ENCODE measurements at places on chromosomes 5 and 9.
A peak's percentile ranks its signal among the peaks of the same experiment; 100 is the strongest.

DNA sequence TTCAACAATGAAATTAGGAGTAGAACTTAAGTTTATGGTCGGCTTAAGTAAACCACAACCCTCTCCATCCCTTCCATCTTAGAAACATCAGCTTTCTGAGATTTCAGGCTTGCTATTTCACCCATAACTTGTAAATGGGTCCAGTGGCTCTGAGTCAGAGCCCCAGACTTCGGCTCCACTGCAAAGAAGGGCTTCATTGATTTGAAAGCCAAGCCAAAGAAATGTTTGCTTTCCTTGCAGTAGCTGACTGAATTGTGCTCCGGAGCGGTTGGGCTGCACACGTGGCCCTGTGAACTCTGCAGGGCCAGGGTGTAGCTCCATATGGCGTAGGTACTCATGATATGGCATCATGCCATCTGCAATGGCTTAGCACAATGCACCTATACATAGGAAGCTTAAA lies 57.0 kb downstream of the NREP start:
- no peak for DNase-seq

- no peak for DNase-seq
Observed at GRCh38 chr9:128215491-128216409, 12.6 kb downstream of the DNM1 start.

DNA sequence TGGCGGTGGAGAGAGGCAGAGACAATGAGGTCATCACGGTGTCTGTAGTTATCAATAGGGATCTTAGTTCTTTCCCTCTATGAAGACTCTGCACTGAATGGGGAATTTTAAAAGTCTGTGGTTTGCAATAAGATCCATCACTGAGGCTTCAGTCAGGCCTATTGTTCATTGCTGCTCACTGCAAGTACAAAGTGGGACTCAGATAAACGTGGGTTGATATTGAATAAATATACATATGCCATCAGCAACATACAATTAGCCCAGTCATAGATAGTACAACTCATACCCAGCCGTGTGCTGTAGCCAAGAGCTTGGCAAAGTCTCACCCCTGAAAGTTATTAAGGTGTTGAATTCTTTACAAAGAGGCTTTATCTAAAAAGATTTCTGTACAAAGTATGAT lies 88.4 kb downstream of the ENC1 start:
- no peak for DNase-seq

DNA sequence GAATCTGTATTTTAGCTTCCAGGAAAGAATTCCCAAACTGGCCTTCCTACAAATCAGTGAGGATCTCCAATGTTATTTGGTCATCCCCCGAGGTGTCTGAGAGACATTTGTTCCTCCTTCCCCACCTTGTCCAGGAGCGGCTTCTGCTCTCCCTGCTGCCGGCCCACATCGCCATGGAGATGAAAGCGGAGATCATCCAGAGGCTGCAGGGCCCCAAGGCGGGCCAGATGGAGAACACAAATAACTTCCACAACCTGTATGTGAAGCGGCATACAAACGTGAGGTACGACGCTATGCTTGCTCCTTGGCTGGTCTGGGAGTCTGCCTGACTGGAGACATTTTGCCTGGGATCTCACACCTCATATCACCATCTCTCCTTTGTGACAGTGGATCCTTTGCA lies 160.4 kb downstream of the CFAP90 start:
- no peak for DNase-seq

- no peak for DNase-seq
Observed at GRCh38 chr9:74784506-74784905, 103.2 kb downstream of the TRPM6 start.

DNA sequence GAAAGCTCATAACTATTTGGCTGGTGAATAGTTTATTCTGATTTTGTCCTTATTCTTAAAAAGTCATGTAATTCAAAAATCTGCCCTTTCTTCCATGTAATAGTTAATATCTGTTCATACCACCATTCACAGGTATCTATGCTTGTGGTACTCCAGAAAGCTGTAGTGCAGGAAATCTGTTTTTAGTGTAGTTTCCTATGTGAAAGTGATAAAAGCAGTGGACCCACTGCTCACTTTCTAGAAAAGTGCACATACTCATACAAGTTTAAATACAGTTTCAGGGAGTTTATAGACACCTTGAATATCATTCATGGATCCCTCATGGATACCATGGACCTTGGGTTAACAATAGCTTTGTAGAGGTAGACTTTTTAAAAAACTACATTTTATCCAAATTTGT lies 20.2 kb downstream of the PBX3 start:
- DNase-seq = no peak

- no peak for DNase-seq
Observed at GRCh38 chr9:129894120-129894823, 59.0 kb downstream of the USP20 start.

GRCh38 chr9:72305102-72305546 lies 59.9 kb downstream of the ZFAND5 start:
- DNase-seq = no peak

- DNase-seq = no peak
Observed at GRCh38 chr5:112084149-112084548, 327.2 kb upstream of the NREP start.

DNA sequence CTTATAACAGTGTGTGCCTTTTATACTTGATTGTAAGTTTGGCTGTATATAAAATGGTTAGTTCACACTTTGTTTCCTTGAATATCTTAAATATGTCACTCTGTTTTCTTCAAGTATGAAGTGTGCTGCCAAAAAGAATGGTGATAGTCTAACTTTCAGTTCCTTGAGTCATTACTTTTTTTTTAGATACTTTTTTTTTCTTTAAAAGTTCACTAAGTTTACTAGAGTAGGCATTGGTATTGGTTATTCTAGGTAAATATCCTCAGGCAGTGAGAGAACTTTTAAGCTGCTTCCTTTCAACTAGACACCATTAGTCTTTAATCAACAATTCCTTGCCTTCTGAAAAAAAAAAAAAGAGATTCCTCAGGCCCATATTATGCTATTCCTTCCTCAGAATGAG lies 41.9 kb downstream of the SPEF2 start:
- DNase-seq = no peak

DNA sequence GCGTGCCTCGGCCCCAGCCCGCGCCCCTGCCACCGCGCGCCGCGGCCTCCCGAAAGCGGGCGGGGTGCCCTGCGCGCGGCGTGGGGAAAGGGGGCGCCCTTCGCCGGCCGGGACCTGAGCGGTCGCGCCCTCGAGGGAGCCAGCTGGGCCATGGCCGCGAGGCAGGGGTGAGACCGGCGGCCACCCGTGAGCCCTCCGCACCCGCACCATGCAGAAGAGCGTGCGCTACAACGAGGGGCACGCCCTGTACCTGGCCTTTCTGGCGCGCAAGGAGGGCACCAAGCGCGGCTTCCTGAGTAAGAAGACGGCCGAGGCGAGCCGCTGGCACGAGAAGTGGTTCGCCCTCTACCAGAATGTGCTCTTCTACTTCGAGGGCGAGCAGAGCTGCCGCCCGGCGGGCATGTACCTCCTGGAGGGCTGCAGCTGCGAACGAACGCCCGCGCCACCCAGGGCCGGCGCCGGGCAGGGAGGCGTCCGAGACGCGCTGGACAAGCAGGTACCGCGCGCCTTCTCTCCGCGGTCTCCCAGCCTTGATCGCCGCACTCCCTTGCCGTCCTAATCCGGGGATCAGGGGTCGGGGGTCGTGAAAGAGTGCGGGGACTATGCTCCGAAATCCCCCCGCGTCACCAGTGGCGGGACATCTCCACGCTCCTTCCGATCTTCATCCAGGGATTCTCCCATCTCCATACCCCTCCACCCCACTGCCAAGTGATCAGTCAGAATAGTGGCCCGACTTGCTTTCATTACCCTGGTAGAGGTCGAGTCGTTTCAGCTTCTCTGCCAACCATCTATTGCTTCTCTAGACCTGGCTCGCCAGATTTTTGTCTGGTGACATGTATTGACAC lies 590 bp downstream of the RASGRF2 start:
- DNase-seq = peak; percentile 23

- no peak for DNase-seq
Observed at GRCh38 chr9:77661566-77662085, 13.5 kb upstream of the GNA14 start.

DNA sequence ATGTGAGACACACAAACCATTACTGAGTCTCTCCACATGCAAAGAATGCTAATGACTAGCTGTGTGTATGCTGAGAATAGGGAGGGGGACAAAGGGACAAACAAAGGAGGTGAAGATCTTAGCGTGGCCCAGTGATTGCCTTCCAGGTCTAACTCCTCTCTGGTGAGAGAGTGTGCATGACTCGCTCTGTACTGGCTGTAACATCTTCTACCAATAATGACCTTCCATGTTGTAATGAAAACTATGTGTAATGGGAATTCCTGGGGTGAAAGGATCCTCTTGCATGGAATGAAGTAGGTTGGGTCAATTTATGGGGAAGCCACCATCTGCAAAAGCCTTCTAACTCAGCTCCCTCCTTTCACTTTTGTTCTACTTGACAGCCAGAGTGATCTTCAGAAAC lies 24.4 kb upstream of the GPR151 start:
- no peak for DNase-seq

DNA sequence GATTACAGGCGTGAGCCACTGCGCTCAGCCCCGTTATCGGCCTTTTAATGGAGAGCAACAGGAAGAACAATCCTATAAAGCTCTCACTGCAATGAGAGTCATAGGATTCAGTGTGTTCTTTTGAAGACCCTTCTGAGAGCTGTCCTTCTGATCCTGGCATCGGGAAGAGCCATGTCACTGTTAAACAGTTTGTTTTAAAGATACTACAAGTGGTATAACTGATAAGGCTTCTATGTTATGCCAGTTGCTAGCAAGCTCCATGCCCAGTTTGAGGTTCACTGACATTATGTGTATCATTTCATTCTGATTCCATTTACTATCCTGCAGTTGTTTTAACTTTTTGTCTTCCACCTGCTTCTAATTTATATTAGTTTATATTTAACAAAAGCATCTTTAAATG lies 55.8 kb downstream of the GNAQ start:
- DNase-seq = no peak

GRCh38 chr5:114634517-114634916 lies 272.6 kb downstream of the KCNN2 start:
- DNase-seq = no peak

GRCh38 chr5:115686051-115686737 lies 60.4 kb upstream of the TMED7 start:
- no peak for DNase-seq

- no peak for DNase-seq
Observed at GRCh38 chr9:129434187-129434586, 186.7 kb downstream of the C9orf50 start.

GRCh38 chr9:72356041-72356582 lies 8.9 kb downstream of the ZFAND5 start:
- no peak for DNase-seq

DNA sequence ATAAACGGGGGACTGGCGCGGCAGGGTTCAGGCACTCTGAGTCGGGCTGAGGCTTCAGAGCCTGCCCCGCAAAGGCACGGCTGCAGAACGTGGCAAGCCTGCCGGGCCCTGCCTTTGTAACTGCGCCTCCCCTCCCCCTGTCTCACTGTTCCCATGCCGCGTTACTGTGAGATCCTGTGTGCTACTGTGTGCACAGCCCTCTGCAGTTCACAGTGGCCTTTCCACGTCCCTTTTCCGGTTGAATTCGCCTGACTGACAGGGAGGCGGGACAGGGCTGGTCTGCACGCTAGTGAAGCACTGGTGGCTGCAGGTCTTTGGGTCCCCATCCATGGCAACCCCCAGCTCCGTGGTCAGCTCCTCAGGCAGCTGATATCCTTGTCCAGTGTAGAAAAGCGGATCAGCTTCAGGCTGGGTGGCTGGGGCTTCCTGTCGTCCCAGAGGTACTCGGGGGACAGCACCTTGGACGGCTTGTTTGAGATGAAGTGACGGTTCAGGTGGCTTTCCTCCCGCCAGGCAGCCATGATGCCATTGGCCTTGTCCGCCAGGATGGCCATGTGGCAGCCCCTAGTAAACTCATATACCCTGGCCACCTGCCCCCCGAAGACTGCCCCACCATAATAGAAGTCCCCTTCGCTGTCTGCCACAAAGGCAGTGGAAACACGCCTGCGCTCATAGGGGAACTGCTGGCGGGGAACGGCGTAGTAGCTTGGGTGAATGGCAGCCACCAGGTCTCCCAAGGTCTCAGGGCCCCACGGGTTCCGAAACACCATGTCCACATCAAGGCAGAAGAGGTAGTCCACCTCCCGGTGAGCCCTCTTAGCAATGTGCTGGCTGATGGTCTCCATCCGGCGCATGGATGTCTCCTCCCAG lies 10.3 kb downstream of the GBGT1 start:
- DNase-seq = no peak

- no peak for DNase-seq
Observed at GRCh38 chr5:145924849-145925248, 11.5 kb upstream of the SH3RF2 start.

DNA sequence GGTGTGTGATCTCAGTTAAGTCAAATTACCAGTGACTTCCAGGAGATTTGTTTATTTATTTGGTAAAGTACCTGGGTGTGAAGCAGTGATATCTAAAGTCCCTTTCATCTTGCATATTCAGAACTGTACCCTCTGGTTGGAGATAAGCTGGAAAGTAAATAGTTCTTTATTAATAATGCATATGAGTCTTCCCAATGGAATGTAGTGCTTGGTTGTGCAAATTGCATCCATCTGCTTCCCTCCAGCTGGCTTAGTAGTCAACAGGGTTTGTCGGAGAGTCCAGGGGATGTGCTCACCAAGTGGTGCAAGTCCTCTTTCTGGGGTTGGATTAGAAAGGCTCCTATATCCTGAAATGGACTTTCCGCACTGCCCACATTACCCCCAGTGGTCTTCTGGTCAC lies 42.0 kb downstream of the TRPM3 start:
- no peak for DNase-seq

DNA sequence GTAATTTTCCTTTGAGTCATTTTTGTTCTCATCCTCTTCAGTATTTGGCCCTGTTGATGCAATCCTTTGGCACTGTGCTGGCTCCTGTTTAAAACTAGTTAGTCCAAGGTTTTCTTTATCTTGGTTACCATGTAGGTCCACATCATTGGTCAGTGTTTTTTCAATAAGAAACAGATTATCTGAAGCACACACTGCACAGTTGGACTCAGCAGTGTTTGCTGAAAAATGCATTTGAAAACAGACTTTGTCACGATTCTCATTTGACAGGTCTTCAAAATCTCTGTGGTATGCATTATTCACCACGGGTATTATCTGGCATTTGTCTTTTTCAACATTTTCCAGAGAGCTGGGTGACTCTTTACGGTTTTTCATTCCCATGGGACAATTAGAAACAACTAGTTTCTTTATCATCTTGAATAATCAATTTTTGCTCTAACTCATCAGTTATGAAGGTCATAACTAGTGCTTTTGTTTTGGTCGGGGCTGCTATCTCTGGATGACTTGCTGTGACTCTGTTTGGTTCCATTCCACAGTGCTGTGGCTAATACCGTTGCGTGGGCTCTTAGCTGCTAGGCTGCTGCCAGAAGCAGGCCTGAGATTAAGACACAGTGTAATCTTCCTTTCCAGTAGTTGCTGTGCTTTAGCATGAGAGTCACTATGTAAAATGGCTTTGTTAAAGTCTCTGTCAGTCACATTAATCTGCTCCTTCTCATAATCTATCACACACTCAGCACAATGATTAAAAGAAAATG lies 36.2 kb downstream of the NUDT12 start:
- no peak for DNase-seq

GRCh38 chr5:43320846-43321245 lies 7.6 kb upstream of the HMGCS1 start:
- no peak for DNase-seq

Data from activated CD4-positive, alpha-beta T cell treated with anti-CD3 and anti-CD28 coated beads for 24 hours (primary cell).